ENCODE measurements at places on chromosomes 11 and 22.

GRCh38 chr11:128437136-128437535, 150.2 kb downstream of the ETS1 start:
- DNase-seq = no peak

GRCh38 chr22:38403812-38404211, 51.2 kb downstream of the KCNJ4 start:
- no peak for DNase-seq

GRCh38 chr11:117201658-117202305, 2.6 kb downstream of the TAGLN start:
- DNase-seq = no peak

DNA sequence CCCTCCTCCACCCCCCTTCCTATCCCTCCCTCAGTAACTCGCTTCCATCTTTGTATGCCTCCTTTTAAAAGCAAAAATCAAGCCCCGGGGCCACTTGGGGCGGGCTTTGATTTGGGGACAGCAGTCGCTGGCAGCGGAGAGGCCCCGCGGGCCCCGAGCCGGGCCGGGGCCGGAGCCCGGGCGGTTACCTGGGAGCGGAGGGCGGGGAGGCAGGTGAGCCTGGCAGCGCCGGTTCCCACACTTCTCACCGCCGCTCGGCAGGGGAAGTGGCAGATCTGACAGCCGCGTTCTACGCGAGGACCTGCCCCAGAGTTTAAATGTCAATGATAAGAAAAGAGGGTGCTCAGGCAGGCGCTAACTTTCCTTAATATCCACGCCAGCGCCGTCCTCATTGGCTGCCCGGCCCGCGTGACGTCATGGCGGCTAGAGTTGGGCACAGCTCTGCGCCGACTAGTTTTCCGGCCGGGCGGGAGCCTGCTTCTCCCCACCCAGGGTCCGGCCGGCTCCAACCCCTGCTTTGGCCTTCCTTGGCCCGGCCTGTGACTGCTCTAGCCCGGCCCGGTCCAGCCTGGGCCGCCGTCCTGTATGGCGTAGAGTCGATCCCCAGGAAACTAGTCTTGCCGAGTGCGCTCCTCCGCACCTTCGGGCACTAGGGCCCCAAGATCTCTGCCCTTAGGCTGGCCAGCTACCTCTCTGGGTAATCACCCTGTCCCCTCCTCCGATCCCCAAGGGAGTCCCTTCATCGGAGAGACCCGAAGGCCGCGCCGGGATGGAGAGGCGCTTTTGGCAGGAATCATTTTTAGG, 6.7 kb upstream of the PAX6 start:
- no peak for DNase-seq

GRCh38 chr11:18754308-18754707, 28.3 kb upstream of the IGSF22 start:
- no peak for DNase-seq

GRCh38 chr11:61174949-61175348, 13.7 kb upstream of the VPS37C start:
- no peak for DNase-seq

DNA sequence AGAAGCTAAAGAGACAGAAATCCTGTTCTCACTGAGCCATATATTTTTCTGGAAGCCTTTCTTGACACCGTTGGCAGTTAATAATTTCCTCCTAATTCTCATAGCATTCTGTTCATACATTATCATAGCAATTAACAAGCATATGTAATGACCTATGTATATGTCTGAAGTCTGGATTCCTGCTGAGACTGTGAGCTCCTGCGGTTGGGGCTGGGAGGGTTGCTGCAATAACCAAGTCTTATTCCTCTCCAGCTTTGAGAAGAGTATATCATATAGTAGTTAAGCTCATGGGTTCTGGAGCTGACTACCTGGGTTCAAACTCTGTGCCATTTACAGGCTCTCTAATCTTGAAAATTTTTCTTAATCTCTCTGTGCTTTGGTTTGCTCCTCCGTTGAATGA, 175.2 kb downstream of the MAML2 start:
- no peak for DNase-seq

DNA sequence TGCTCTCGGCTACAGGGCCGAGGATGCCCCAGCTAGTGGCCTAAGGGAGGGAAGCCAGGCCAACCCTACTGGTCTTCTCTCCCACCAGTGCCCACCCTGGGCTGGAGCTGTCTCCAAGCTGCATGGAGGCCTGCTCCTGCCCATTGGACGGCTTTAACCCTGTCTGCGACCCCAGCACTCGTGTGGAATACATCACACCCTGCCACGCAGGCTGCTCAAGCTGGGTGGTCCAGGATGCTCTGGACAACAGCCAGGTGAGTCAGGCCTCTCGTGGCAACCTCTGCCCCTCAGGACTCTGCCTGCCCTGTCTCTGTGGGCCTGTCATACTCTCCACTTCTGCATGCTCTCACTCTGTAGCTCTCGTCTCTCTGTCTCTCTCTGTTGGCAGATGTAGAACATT, 44.1 kb upstream of the TPBGL start:
- DNase-seq = no peak

DNA sequence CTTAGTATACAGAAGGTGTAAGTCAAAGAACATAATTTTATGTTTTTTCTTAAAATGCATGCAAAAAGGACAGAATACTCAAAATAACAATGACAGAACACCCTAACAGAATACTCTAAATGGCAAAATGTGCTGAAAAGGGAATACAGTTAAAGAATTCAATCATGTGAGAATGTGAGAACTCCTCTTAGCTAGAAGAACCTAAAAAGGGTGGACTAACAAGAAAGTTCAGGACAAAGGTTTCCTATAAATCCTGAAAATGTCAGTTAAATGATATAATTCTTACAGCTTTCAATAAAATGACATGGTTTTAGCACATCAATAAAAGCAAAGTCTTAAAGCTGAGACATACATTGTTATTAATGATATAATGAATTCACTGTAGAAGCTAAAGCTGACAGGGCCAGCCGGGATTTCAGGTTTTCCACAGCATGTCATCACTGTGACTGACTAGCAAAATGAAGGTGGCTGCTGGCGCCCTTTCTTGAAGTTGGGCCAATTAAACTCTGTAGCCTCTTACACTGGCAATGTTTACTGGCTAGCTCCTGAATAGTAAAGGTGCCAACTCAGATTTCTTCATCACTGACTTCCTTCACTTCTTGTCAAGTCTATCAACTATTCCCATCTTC, 244.4 kb downstream of the TTC28 start:
- no peak for DNase-seq

- DNase-seq = no peak
Measured at GRCh38 chr11:99676292-99676691, 655.5 kb downstream of the CNTN5 start.

- DNase-seq = no peak
Measured at GRCh38 chr11:111449696-111450479, 62.3 kb downstream of the BTG4 start.

DNA sequence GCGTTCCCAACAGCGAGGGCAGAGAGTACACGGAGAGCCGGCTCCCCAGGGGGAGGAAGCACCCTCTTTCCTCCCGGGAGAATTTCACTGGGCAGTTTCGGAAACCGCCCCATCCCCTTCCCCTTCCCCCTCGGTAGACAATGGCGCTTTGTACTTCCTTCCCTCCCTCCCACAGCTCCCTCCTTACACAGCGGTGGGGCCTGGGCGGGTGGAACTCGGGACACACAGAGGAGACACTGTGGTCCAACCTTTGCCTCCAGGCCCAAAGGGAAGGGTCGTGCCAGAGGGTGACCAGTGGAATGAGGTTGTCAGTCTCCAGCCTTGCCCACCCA, 4.3 kb downstream of the SMTN start:
- DNase-seq = no peak

- no peak for DNase-seq
Measured at GRCh38 chr11:61062181-61062930, 39.9 kb upstream of the CD5 start.

DNA sequence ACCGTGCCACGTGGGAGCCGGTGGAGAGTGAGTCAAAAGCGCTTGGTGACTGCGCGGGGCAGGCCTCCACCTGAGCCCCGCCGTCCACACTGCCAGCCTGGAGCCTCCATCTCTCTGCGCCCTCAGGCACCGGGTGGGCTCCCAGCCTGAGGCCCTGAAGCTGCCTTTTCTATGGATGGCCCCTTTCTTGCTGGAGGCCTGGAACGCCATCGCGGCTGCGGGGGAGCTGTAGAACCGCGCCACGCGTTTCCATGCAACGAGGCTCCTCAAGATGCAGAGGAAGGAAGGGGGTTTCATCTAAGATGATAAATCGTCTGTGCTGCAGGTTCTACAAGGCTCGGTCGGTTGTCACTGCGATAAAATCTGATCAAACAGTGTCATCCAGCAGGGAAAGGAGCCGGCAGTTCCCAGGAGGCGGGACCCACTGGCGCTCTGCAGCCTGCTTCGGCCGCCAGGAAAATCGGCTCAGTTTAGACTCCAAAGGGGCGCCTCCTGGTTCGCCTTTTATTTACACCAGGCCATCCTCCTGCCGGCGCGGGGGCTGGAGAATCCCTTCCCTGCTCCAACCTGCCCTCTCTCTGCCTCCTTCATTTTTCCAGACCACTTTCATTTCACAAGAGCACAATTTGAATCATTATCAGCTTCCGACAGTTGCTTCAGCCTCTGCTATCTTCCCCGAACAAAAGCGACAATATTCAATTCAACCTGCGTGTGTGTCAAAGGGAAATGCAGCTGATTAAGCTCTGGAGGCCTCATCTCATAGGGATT, 624.4 kb downstream of the BRD1 start:
- DNase-seq = no peak

GRCh38 chr11:122717264-122717867, 61.8 kb downstream of the UBASH3B start:
- DNase-seq = no peak

DNA sequence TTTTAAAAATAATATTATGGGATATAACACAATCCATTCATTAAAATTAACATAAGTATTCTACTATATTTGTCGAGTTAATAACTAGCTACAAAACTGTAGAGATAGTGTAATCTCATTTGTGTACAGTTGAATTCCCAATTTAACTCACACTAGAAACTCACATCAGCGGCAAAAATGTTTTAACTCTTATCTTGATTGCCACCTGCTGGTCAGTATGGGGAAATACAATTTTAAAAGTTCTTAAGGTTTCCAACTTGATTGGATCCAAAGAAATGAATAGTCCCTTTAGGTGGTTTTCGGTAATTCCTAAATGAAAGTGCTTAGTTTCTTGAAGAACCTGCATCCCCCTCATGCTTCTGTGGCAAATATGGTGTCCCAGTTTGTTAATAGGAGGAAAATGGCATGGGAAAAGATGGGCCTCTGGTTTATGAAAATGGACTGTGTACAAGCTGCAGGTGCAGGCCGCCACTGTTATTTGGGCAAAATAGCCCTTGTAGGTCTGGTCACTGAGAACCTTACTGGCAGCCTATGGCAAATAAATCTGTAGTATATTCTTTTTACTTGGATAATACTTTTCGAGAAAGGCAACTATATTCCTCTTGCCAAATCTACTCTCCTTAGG, 33.7 kb upstream of the SLC17A6 start:
- DNase-seq = no peak

DNA sequence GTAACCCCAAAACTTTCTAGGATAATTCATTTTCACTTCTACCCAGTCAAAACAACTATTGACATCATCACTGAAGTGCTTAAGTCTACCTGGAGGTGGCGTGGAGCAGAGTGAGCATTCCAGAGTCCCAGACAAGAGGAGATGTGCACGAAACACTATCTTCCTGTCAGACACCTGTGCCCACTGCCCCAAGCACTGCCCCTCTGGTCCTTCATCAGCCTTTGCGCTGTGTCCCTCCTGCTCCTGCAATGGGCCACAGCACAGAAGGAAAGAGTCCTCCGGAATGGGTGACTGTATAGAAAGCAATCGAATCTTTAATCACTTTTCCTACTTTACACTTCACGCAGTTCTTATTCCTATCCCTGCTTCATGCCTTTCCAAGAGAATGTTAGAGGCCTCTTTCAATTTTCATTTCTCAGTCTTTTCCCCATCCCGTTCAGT, 512 bp upstream of the GRIA4 start:
- no peak for DNase-seq

DNA sequence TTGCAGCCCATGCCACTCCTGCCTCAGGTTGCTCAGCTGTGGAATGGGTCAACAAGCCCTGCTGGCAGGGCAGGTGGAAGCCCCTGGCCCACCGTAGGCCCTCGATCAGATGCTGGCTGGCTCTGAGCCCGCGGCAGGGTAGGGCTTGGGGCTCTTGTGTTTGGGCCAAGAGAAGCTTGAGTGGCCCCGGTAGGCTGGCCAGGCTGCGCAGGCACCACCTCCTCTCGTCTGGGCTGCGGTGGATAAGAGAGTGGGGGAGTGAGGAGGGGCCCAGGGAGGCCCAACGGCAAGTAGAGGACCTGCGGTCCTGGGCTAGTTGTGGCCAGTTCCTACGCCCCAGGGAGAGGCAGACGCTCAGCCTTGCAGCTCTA, 115.2 kb downstream of the CEP164 start:
- no peak for DNase-seq

DNA sequence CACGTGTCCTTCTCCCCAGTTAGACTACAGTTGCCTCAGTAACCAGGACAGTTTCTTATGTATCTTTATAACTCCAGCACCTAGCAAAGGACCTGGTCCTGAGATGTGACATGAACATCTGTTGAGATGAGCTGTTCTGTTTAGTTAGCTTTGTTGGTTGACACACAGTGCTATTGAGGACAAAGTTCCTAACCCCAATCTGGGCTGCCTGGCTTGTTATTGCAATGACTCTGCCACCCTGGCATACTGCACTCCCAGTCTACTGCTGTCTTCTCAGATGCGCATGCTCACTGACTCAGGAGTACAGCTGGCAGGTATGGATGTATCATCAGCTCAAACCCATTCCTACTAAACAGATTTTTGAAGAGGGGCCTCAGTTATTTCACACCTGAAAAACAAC, 7.4 kb downstream of the DESI1 start:
- DNase-seq = no peak

DNA sequence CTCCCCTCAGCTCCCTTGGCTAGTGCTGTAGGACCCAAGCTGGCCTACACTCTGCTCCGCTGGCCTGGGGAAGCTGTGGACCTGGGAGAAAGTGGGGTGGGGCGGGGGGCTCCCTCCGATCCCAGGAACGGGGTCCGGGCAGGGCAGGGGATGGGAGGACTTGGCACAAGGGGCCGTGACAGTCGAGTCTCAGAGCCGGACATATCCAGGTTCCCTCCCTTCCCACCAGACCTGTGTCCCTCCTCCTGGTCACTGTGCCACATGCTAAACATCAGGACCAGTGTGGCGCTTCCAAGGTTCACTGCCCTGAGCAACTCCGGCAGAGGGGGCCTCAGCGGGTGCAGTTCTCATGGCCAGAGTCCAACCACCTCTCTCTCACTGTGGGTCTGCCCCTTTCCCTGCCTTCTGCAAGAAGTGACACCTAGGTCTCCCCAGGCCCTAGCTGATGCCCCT, 2.0 kb downstream of the DUSP8 start:
- no peak for DNase-seq

- no peak for DNase-seq
Measured at GRCh38 chr22:19059481-19060278, 62.5 kb downstream of the DGCR2 start.

GRCh38 chr11:86671531-86672006, 847 bp downstream of the ME3 start:
- no peak for DNase-seq

Data from skin of body (tissue), 3 donors.